T-cell (primary cell): ENCODE measurements at places on chromosomes 12 and 14. TPM values are rescaled to one million over a fixed set of nuclear protein-coding genes. Genes with fewer than 3 reads are reported as not detected.

Gene EIF2S3B
- total RNA-seq: 0.28 TPM

GRCh38 chr12:48800457-48800856 is 11.6 kb upstream of the ADCY6 start:
- DNase-seq: no peak

Gene ALX1
- total RNA-seq: not detected

GRCh38 chr12:94941440-94941862 is 62.0 kb downstream of the NDUFA12 start:
- DNase-seq: no peak

DNA sequence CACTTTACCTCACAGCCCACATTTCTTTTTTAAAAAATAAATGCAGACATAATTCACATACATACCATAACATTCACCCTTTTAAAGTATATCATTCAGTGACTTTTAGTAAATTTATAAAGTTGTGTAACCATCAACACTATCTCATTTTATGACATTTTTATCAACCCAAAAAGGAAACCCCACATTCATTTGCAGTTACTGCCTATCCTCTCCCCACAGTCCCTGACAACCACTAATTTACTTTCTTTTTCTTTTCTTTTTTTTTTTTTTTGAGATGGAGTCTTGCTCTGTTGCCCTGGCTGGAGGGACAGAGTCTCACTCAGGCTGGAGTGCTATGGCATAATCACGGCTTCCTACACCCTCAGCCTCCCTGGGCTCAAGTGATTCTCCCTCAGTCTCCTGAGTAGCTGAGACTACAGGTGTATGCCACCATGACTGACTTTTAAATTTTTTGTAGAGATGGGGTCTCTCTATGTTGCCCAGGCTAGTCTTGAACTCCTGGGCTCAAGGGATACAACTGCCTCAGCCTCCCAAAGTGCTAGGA is 1.5 kb upstream of the EP400 start:
- no peak for DNase-seq

DNA sequence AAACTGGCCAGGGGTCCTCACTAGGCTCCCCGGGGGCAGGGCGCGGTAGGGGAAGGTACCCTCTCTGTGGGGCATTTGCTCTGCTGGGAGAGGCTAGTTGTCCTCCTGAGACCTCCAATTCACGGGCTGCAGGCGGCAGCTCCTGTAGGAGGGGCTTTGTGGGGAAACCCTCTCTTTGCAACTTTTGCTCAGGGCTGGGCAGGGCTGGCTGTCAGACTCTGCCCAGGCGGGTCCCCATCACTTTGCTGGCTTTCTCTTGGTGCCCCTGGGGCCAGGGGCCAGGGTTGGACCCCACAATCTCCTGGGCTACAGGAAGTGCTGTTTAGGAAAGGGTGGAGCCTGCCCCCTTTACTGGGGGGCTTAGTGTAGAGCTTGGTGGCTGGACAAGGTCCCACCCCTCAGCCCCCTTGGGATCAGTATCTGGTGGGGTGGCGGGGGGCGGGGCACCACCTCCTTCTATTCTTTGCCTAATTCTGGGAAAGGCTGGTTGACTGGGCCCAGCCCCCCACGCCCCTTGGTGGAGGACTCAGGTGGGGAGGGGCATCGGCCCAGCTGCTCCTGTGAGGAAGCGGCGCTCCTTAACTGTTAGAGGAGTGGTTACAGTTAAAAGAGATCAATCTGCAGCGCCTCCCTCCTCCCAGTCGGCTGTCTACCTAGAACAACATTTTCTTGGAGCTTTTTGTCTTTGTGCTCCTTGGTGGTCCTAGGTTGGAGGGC is 918.7 kb downstream of the AACS start:
- DNase-seq: no peak

- DNase-seq: no peak
Observed at GRCh38 chr12:30569426-30569825, 126.2 kb downstream of the IPO8 start.

Gene SPIC
- total RNA-seq: not detected

Gene ADAM20
- total RNA-seq: 0.93 TPM

Gene TAS2R10
- total RNA-seq: 1.3 TPM

- DNase-seq: no peak
Observed at GRCh38 chr12:42221726-42222125, 16.3 kb downstream of the YAF2 start.

DNA sequence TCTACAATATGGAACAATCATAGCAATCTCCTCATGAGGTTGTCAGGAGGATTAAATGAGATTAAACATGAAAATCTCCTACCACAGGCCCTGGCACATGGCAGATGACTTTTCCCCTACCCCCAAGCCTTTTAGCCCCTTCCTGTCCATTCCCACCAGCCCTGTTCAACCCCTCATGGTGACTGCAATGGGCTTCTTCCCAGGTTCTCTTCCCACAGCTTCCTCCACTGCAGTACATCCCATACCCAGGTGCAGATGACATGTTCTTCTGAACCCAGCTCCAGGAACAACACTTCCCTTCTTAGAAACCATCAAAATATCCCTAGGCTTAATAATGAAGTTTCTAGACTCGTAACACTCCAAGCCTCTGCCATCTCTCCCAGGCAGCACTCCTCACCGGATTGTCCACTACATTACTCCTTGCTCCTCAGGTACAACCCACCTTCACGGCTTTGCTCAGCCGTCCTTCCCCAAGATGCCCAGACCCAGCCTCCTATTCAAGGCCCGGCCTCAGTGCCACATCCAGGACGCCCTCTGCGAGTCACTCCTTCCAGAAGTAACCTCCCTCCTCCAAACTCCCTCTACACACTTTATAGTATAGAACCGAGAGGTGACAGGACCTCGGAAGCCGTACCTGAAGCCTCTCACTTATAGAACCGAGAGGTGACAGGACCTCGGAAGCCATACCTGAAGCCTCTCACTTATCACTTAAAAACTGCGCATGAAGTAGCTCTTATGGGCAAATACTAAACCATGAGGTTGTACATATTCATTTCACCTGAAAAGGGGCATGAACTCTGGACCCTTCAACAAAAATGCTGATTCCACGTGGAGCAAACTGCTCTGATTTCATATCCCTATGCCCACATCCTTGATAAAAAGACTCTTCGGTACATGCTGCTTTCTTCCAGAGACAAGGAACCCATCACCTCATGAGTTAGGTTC is 1.5 kb downstream of the CRACR2A start:
- no peak for DNase-seq

Gene TMEM121
- total RNA-seq: 6.7 TPM

Gene KDM2B
- 100 TPM for total RNA-seq

- DNase-seq: no peak
Observed at GRCh38 chr14:64554556-64554955, 4.8 kb downstream of the PPP1R36 start.

- DNase-seq: no peak
Observed at GRCh38 chr14:33670235-33670634, 280.6 kb downstream of the EGLN3 start.

DNA sequence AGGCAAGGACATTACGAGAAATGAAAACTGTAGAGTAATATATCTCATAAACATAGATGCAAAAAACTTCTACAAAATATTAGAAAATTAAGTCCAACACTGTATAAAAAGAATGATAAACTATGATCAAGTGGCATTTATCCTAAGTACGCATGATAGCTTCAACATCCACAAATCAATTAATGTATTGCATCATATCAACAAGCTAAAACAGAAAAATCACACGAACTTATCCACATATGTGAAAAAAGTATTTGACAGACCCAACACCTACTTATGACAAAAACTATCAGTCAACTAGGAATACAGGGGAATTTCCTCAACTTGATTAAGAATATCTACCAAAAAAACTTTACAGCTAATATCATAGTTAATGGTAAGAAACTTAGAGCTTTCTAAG is 129.9 kb upstream of the ALG10 start:
- DNase-seq: no peak

- DNase-seq: no peak
Observed at GRCh38 chr12:110002676-110003515, 3.7 kb downstream of the ANKRD13A start.

DNA sequence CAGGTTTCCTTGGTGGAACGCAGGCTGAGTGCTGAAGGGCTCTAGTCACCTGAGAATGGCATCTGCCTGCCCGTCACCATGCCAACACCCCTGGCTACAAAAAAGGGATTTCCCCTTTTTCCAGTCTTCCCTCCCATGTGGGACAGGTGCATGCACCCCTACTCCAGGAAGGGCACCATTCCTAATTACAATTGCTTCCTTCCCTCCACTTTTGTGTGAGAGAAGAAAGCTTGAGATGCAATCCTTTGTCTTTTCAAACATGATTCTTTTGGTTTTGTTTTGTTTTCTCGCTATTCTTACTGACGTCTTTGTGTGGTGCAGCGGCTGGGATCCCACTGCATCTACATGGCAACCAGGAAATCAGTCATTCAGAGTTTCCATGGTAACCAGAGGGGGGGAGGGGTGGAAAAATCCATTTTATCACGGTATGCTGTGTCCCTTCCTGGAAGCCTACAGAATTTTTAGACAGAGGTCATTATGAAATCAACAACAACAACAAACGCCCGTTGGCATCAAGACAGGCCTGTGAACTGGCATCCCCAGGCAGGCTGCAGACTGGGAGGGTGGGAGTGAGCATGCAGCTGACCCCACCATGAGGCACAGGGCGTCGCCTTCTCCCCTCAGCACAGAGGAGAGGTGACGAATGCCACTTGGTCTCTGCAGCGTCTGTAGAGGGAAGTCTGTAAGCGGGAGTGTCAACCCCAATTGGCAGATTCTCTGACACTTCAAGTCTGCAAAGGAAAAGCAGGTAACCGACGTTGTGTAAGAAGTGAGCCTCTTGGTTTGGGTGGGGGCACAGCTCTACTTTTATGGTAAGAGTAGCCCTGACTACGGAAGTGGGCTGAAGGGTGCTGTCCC is 13.6 kb upstream of the GNG2 start:
- peak; percentile 87 for DNase-seq

DNA sequence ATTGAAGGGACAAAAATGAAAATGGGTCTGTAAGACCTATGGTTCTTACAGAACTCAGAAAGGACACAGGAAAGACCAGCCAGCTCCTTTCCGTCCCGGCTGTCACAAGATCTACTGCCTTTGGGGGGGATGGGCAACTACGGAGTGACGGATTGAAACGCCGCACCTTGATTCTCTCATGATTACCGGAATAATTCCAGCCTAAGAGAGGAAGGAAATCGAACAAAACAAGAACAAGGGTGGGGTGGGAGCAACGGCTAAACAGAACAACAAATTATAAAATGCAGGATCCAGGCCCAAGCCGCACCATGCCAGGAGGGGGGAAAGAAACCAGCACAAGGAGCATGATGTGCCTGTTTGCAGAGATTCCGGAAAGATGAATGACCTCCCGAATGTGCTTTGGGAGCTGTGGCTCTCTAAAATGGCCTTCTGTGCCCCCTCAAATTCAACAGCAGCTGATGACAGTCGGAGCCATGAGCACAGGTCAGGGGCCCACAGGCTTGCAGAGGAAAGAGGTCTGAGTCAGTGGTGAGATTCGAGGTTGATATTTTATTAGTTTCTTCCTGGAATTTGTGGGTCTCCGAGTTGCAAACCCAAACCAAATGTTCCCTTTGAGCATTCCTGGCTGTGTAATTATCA is 72.1 kb downstream of the SPRING1 start:
- no peak for DNase-seq

DNA sequence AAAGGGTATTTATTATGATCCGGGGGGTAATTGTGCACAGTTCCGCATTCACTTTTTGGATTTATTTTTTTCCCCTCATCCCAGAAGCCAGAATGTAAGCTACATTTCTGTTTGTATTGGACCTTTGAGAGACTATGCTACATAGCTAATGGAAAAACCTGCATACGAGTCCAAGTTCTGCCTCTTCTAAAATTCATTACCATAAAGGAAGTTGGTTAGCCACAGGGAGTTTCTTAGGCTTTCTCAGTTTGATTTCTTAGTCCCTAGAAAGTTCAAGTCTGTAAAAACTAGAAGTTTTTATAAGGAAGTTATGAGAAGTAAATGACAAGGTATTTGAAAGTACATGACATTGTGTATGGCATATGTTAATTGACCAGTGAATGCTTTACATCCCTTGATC is 138.7 kb downstream of the PDE3A start:
- DNase-seq: no peak

DNA sequence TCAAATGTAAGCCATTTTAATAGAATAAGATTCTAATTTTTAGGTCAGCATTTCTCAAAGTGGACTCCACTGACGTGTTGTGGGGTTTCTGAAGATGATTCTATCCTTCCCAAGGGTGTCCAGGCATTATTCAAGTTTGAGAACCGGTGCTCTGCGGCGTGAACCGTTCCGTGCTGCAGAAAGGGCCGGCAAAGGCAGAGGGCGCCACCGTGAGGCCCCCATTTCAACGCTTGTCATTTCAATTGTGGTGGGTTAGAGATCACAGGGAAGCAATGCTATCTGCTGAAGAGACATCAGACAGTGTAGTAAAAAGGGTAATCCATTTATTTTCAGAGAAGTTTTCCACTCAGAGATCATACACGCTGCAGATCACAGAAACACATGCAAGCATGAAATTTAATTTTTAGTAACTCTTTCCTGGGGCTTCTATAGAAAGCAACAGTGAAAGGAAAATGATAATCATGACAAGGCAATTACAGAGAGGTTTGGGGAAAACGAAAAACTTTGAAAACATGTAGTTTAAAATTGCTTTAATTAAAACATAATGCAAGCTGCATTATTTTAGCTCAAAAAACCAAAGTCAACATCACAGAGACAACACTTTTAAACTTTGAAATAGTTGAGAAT is 201.7 kb downstream of the EXOC5 start:
- DNase-seq: no peak

Gene NTS
- not detected for total RNA-seq

Gene KLHL33
- 0.07 TPM for total RNA-seq

DNA sequence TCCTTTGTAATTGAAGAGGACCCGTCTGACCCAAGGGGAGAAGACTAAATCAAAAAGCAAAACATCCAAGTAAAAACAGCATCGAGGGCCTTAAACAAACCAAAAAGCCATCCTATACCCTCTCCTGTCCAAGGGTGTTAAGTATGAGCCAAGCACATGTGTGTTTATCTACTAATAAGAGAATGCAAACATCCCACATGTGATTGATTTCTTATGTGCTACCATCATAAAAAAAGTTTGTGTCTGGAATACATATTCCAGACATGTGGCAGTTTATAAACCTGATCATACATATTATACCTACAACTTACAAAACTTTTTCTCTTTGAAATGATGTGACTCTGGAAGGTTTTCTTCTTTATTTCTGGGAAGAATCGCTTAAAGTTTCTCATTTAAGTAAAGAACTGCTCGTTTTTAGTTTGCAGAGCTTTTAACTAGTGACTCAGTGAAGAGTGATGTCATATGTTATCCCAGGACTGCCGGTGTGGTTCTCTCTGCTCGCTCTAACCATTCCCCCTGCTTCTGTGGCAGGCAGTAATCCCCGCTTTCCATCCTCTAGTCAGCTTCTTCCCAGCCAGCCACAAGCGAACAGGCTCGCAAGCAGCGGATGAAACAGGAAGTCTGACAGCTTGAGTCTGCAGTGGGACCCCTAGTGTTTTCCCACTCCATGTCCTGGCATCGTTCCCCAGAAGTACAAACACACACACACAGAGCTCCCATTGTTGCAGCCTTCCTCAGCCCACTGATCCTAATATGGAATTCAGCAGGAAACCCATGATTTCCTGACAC is 431 bp upstream of the RHOJ start:
- DNase-seq: no peak

DNA sequence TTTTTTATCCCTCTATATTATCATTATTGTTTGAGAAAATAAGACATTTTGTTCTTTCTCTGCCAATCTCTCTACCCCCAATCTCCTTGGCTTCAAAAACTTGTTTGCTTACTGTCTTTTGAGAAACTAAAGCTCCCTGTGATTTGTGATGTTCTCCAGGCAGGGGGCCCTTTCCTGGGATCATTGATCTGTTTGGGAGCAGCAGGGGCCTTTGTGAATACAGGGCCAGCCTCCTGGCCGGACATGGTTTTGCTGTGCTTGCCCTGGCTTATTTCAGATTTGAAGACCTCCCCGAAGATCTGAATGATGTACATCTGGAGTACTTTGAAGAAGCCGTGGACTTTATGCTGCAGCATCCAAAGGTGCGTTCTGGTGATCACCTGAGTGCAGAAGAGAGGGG is 4.5 kb downstream of the ACOT6 start:
- DNase-seq: no peak
